ENCODE measurements at places on chromosomes 2 and 18. TPM values are rescaled to one million over a fixed set of nuclear protein-coding genes. Genes with fewer than 3 reads are reported as not detected.
A peak's percentile ranks its signal among the peaks of the same experiment; 100 is the strongest.

- no peaks in the 10 kb centered on the region for H3K27me3 ChIP-seq
- H3K4me3 ChIP-seq, result no peak overlapping the region
- H3K36me3 ChIP-seq, result peaks cover 5% of the 10 kb centered on the region
- H3K4me1 ChIP-seq, result peaks cover 19% of the 10 kb centered on the region
Observed at GRCh38 chr18:57741273-57741672, 61.8 kb downstream of the ATP8B1 start.

- H3K27ac ChIP-seq, result no peak overlapping the region
- H3K4me3 ChIP-seq, result no peak overlapping the region
- H3K27me3 ChIP-seq, result peaks cover 7% of the 10 kb centered on the region
- no peaks in the 10 kb centered on the region for H3K36me3 ChIP-seq
- DNase-seq, result no peak
Observed at GRCh38 chr2:1226766-1227165, 186.5 kb upstream of the TPO start.

DNA sequence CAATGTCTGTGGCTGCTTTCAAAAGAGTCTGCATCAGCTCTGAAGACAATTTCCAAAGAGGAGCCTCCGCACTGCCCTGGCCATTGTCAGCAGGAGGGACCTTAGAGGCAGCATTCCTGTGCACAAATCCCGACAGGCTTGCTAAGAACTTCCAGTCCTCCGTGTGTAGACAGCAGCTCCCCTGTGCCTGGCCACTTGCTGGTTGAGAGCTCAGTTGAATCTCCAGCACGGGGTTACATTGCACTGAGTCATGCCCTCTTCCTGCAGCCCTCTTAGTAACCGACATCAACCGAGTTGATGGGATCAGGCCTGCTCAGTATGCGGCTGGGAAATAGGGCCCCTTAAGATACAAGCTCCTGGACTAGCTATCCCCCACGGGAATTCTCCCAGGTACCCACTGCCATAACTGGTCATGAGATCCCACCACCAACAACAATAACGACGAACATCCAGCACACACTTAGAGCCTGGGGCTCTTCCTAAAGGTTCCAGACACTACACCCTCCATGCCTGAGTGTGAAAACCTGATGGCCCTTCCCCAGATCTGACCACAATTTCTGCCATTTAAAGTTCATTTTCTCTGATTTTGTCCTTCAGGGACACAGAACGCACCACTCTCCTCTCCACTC lies 12.0 kb downstream of the ATP6V1B1 start:
- no peaks in the 10 kb centered on the region for H3K36me3 ChIP-seq
- no peak overlapping the region for H3K27ac ChIP-seq
- peaks cover 5% of the 10 kb centered on the region for H3K4me1 ChIP-seq
- H3K27me3 ChIP-seq, result peaks cover 74% of the 10 kb centered on the region
- DNase-seq, result peak; percentile 6
- H3K4me3 ChIP-seq, result no peak overlapping the region

- no peaks in the 10 kb centered on the region for H3K36me3 ChIP-seq
- no peak overlapping the region for H3K27ac ChIP-seq
- no peaks in the 10 kb centered on the region for H3K27me3 ChIP-seq
- H3K4me3 ChIP-seq, result no peak overlapping the region
- H3K4me1 ChIP-seq, result peaks cover 7% of the 10 kb centered on the region
Observed at GRCh38 chr18:50649821-50650220, 89.9 kb downstream of the MAPK4 start.

The GCG gene
- 92.9 TPM for total RNA-seq

The PASK gene
- total RNA-seq, result 57.1 TPM

DNA sequence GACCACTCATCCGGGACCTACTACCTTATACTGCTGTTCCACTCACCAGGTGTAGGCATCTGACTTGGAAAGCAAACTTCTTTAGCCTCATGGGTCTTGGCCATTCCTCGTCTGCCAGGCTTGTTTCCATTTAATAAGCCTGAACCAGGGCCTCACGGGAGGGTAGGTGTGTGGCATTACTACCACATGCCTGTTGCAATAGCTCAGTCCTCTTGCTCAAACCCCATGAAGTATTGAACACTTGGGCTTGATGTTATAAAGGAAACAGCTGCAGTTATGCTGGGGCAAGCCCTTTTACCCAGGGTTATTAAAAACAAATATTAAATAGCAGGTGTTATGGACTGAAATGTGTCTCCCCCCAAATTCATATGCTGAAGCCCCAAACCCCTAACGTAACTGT lies 21.2 kb downstream of the MRPL44 start:
- DNase-seq, result no peak
- no peaks in the 10 kb centered on the region for H3K27me3 ChIP-seq
- H3K4me1 ChIP-seq, result no peaks in the 10 kb centered on the region

DNA sequence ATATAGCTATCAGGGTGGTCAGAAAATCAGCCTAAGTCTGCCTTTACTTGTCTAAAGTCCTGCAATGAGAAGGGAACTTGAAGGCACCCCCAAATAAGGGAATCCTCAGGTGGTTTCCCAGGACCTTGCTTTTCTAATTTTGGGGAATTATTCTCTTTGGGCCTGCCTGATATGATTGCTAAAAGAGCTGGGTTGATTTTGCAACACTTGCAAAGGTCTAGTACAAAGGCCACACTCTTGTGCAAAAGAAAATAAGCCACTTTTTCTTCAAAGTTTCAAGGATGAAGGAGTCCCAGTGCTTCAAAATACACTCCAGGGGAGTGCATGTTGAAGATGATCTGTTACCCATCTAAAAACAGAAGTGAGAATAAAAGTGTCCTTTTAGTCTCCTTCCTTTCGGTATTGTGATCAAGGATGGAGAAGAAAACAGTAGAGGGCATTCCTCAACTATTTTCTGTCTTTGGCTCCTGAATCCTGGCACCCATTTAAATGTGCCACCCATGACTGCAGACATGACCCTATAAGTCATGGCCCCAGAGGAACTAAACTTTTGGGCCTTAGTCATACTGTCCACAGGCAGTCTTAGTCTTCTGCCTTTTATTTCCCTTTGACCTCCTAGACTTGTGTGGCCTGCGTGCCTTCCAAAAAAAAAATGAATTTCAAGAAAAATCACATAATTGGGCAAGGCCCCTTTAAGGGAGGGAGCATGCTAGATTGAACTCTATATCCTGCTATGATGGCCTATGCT lies 5.1 kb downstream of the SULT1C3 start:
- H3K4me1 ChIP-seq, result no peaks in the 10 kb centered on the region
- DNase-seq, result no peak
- H3K36me3 ChIP-seq, result peaks cover 21% of the 10 kb centered on the region
- no peaks in the 10 kb centered on the region for H3K27me3 ChIP-seq
- no peak overlapping the region for H3K27ac ChIP-seq
- no peak overlapping the region for H3K4me3 ChIP-seq

The GPD2 gene
- total RNA-seq, result 43.3 TPM

DNA sequence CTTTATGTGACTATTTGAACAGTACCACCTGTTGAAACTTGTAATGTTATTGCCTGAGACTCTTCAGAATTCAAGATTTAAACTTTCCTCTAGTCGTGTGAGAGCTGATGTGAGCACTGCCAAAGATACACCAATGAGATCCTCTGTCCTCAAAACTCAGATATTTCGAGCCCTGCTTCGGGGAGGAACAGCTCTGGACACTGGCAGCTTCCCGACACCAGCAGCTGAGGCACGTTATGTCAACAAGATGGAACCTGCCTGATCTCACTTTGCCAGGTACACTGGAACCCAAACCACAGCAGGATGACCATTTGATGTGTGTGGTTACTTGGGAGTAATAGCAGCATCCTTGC lies 319.9 kb upstream of the RBMS1 start:
- DNase-seq, result no peak
- H3K4me3 ChIP-seq, result no peak overlapping the region
- H3K36me3 ChIP-seq, result no peaks in the 10 kb centered on the region
- no peak overlapping the region for H3K27ac ChIP-seq

DNA sequence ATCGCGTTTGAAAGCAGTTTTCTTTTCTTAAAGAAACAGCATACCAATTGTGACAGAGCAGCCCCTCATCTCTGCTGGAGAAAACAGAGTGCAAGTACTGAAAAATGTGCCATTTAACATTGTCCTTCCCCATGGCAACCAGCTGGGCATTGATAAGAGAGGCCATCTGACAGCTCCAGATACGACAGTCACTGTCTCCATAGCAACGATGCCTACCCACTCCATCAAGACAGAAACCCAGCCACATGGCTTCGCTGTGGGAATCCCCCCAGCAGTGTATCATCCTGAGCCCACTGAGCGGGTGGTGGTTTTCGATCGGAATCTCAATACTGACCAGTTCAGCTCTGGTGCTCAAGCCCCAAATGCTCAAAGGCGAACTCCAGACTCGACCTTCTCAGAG lies 9.5 kb downstream of the GRHL1 start:
- H3K27me3 ChIP-seq, result no peaks in the 10 kb centered on the region
- DNase-seq, result no peak
- H3K4me3 ChIP-seq, result no peak overlapping the region
- no peaks in the 10 kb centered on the region for H3K4me1 ChIP-seq
- H3K36me3 ChIP-seq, result peaks cover 16% of the 10 kb centered on the region

The DNAJC5G gene
- not detected for total RNA-seq

The ERICH2 gene
- 1.1 TPM for total RNA-seq

GRCh38 chr2:88959480-88960204 lies 268.2 kb downstream of the RPIA start:
- H3K36me3 ChIP-seq, result no peaks in the 10 kb centered on the region
- no peak for DNase-seq
- H3K27me3 ChIP-seq, result peaks cover 5% of the 10 kb centered on the region
- no peak overlapping the region for H3K27ac ChIP-seq

- no peak overlapping the region for H3K27ac ChIP-seq
- no peak for DNase-seq
- H3K4me3 ChIP-seq, result no peak overlapping the region
- H3K4me1 ChIP-seq, result peaks cover 17% of the 10 kb centered on the region
- no peaks in the 10 kb centered on the region for H3K27me3 ChIP-seq
Observed at GRCh38 chr2:220228310-220229006, 601.0 kb downstream of the SLC4A3 start.

The SCN9A gene
- 23.7 TPM for total RNA-seq

DNA sequence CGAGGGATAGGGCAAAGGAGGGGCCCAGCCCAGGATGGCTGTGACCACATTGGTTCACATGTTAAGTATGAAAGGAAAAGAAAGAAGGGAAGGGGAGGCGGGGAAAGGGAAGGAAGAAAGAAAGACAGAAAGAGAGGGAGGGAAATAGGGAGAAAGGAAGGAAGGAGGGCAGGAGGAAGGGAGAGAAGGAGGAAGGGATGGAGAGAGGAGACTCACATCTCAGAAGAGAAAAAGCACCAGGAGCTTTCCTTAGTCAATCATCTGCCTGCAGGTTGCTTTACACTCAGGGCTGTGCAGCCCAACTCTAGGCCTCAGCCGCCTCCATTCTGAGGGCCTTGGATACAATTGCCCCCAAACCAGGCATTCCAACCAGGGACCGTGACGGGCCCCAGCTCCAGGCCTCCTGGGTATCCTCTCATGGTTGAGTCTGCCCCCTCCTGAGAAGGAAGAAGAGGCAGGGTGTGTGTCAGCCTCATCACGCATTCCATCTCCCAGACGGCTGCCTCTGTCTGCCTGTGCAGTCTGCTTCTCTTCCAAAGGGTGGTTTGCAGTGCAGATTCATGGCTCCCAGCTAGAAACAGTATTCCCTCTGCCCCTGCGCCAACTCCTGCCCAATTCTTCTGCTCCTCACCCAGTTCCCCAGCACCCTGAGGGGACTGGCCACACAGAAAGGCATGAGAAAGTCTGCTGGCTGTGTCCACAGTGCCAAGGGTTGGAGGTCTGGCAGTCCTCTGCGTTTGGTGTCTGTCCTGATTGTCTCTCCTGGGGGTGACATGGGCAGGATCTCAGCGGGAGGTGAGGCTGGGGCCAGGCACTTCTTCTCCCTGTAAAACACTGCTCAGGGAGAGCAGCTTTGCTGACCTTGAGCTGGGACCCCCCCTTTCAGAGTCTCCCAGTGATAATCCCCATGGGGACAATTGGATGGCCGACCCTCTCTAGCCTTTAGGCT lies 163.3 kb downstream of the SMAD7 start:
- peaks cover 8% of the 10 kb centered on the region for H3K36me3 ChIP-seq
- H3K27ac ChIP-seq, result no peak overlapping the region
- DNase-seq, result no peak

- H3K27me3 ChIP-seq, result peaks cover 36% of the 10 kb centered on the region
- peak overlapping the region; percentile 59 for H3K4me3 ChIP-seq
- peaks cover 6% of the 10 kb centered on the region for H3K4me1 ChIP-seq
- H3K27ac ChIP-seq, result no peak overlapping the region
Observed at GRCh38 chr2:24008672-24009366, 1.1 kb upstream of the MFSD2B start.

- H3K4me1 ChIP-seq, result peaks cover 54% of the 10 kb centered on the region
- H3K27ac ChIP-seq, result peak overlapping the region; percentile 92
- no peak for DNase-seq
- H3K27me3 ChIP-seq, result no peaks in the 10 kb centered on the region
Observed at GRCh38 chr2:55011831-55012671, 38.2 kb downstream of the RTN4 start.

The ANKRD30B gene
- total RNA-seq, result not detected

The SPATA3 gene
- total RNA-seq, result not detected

- no peak overlapping the region for H3K27ac ChIP-seq
- DNase-seq, result no peak
- peaks cover 3% of the 10 kb centered on the region for H3K27me3 ChIP-seq
- no peak overlapping the region for H3K4me3 ChIP-seq
Observed at GRCh38 chr2:3827673-3828575, 124.5 kb downstream of the DCDC2C start.

- no peaks in the 10 kb centered on the region for H3K36me3 ChIP-seq
- H3K4me3 ChIP-seq, result no peak overlapping the region
- H3K27ac ChIP-seq, result no peak overlapping the region
- H3K27me3 ChIP-seq, result peaks cover 10% of the 10 kb centered on the region
- H3K4me1 ChIP-seq, result peaks cover 14% of the 10 kb centered on the region
Observed at GRCh38 chr2:233350708-233351107, 3.6 kb upstream of the DGKD start.

GRCh38 chr2:158478237-158478636 lies 21.5 kb downstream of the PKP4 start:
- no peak overlapping the region for H3K4me3 ChIP-seq
- no peak for DNase-seq
- H3K27me3 ChIP-seq, result no peaks in the 10 kb centered on the region
- H3K4me1 ChIP-seq, result no peaks in the 10 kb centered on the region

The PHOSPHO2 gene
- total RNA-seq, result 13.5 TPM

- no peak overlapping the region for H3K4me3 ChIP-seq
- H3K36me3 ChIP-seq, result no peaks in the 10 kb centered on the region
- no peaks in the 10 kb centered on the region for H3K4me1 ChIP-seq
- H3K27me3 ChIP-seq, result peaks cover 10% of the 10 kb centered on the region
- no peak overlapping the region for H3K27ac ChIP-seq
Observed at GRCh38 chr2:230893841-230894781, 29.4 kb downstream of the ITM2C start.

DNA sequence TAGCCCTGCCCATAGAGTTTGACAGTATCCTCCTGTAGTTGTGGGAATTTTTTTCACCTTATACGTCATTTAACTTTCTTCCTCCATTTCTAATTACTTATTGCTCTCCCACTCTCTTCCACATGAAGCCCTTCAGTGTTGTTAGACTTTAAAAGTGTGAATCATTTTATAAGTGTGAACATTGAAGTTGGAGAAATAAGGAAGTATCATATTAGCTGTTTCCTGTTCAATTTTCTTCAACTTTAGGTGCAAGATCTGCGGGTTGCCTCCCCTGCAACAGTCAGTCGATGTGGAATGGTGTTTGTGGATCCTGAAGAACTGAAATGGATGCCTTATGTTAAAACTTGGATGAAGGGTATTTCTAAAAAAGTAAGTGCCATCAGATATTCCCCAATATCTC lies 138.1 kb downstream of the DNAH6 start:
- no peak for DNase-seq
- peaks cover 3% of the 10 kb centered on the region for H3K27me3 ChIP-seq
- no peak overlapping the region for H3K27ac ChIP-seq
- H3K4me1 ChIP-seq, result no peaks in the 10 kb centered on the region

The TMEM182 gene
- total RNA-seq, result 8.1 TPM

The C1GALT1C1L gene
- total RNA-seq, result not detected

The PAX8 gene
- total RNA-seq, result 3.9 TPM

The OTX1 gene
- total RNA-seq, result 1.0 TPM
